Cortex of kidney (tissue), 1 donor: ENCODE measurements at places on chromosomes 6 and 20.

GRCh38 chr6:170374571-170375444 lies 68.2 kb downstream of the FAM120B start:
- no peak for DNase-seq

- no peak for DNase-seq
These were observed 5.4 kb downstream of the FBXO30 start for GRCh38 chr6:145809211-145809610.

DNA sequence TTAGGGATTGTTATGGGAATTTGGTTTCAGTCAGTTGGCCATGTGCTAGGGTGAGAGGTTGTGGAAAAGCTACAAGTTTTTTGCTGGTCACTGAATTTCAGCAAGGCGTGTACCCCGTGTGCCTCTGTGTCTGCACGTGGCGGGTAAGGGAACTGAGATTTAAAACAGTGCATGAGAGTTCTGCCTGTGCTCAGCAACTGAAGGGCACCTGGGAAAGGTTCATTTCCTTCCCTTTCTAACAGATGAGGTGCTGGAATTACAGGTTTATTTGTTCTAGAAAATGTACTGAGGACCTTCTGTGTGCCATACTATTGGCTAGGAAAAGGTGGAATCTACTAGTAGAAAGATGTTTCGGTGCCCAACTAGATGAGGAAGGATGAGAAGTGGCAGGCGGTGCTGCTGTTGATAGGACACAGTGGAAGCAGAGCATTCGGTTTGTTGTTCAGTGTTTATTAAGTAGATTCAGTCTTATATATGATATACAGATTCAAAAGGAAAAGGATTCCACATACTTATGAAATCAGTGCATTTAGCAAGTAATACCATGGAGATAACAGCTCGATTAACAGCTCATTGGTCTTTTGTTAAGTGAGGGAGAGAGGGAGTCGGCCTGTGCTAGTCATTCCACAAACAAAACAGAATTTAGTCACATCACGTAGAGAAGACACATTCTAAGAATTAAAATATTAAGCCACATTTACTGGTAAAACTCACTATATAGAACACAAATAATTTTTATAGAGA lies 84.7 kb downstream of the ASXL1 start:
- DNase-seq = no peak

- no peak for DNase-seq
These were observed 259.9 kb downstream of the PRKN start for GRCh38 chr6:162467679-162468078.

GRCh38 chr6:143691900-143692636 lies 14.3 kb downstream of the PHACTR2 start:
- DNase-seq = no peak

- DNase-seq = no peak
These were observed 231.7 kb upstream of the SASH1 start for GRCh38 chr6:148110925-148111324.

DNA sequence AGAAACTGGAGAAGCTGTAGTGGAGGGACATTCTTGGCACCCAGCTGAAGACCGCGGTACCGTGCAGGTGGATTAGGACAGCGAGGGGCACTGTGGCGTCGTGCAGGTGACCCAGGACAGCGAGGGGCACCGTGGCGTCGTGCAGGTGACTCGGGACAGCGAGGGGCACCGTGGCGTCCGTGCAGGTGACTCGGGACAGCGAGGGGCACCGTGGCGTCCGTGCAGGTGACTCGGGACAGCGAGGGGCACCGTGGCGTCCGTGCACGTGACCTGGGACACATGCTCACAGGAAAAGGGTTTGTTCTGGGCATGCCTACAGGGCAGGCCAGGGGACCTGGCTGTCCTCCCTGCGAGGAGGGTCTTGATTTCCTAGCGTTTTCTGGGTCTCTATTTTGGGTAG lies 29.2 kb upstream of the SMOC2 start:
- no peak for DNase-seq
